ENCODE measurements at places on chromosomes 7 and 10.

- no peak for DNase-seq
These were observed 45.5 kb upstream of the LAMB1 start for GRCh38 chr7:108048422-108048821.

DNA sequence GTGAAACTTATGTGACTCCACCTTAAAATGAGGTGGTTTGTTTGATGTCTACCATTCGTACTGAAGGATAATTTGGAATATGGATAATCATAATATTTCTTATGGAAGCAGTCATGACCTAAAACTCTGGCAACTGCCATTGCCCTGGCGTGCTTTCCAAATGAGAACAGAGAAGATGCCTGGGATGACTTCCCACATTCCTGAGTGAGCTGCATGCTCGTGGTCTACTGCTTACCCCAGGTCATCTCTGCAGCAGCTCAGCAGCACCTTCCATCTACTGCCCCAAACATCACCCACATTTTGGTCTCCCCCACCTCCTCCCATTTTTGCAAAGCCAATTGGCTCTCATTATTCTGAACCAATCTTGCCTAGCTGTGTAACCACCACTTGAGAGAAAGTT, 40.1 kb downstream of the LYZL1 start:
- no peak for DNase-seq

DNA sequence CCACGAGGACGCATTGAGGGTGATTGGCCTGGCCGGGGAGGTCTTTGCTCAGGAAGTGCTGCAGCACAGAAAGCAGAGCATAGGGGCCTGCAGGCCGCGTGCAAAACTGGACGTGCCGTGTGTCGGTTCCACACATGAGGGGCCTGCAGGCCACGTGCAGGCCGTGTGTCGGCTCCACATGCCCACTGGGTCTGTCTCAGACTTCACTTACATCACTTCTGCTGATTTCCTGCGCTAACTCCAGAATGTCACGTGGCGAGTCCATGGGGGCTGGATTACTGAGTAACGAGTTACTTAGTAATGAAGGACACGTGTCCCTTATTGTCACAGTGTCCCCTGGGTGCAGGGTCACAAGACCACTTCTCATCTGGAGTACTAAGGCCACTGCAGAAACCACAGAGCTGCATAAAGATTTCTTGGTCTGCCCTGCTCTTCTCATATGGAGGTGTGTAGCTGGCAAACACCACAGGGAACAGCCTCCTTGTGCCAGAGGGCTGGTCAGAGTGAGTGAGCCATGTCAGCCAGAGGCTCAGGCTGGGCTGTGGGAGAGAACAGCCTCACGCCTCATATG, 60.8 kb downstream of the GDI2 start:
- DNase-seq: no peak

DNA sequence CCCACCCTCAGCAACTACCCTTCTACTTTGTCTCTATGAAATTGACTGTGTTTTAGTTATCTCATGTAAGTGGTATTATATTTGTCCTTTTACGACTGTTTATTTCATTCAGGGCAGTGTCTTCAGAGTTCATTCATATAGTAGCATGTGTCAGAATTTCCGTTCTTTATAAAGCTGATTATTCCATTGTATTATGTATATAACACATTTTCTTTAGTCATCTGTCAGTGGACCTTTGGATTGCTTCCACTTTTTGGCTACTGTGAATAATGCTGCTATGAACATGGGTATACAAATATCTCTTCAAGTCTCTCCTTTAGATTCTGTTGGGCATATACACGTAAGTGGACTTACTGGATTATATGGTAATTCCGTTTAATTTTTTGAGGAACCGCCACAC, 14.5 kb downstream of the SLF2 start:
- no peak for DNase-seq

DNA sequence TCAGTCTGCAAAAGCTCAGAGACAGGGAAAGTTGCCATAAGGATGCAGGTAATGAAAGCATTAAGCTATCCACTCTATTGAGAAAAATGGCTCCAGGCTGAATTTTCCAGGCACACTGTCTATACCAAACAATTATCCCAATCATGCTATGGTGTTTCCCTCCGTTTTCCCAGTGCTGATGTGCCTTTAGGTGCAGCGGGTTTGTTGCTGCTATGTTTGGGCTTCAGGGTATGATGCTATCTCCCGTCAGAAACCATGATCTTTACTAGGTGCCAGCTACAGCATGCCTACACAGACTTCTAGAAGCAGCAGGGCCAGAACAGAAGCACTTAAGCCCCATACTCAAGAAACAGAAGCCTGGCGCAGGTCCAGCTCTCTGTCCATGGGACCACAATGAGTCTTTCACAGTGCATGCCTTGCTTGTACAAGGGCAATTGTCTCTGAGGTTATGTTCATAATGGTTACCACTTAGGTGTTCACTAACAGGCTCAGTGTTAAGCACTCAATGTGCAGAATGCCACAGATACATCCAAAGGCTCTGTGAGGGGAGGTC, 19.4 kb downstream of the STEAP1B start:
- DNase-seq: no peak

DNA sequence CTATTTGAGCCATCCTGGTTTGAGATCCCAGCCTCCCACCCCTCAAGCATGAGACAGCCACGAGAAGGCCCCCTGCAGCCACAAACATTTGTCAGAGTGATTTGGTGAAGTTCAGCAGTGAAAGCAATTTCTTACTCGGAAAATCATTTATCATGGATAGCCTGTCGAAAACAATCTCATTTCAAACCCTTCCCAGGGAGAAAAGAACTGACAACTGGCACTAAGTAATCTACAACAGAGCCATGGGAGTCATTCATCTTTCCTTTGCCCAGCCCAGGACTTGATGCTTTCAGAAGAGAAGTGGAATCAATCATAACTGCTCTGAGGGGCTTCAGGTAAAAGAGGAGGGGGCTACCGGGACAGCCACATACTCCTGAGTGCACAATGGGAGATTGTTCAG, 411.2 kb downstream of the KCNMA1 start:
- DNase-seq: no peak

DNA sequence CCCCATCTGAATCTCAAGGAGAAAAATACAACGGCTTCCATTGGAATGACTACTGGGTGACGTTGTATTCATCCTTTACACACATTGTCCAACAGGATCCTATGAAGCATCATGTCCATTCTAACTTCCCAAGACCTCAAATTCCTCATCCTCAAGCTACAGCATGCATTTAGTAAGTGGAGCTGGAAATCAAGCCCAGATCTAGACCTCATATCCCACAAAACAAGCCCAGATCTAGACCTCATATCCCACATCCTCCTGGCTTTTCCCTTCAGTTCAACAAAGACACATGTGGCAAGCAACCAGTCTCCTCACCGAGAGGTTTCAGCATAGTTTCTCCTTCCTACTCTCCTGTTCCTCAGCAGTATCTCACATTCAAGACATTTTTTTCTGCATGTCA, 12.2 kb downstream of the IGF2BP3 start:
- DNase-seq: no peak

- DNase-seq: no peak
These were observed 12.6 kb downstream of the FAM200A start for GRCh38 chr7:99539213-99539811.

GRCh38 chr10:21020545-21020944, 123.4 kb upstream of the NEBL start:
- no peak for DNase-seq

DNA sequence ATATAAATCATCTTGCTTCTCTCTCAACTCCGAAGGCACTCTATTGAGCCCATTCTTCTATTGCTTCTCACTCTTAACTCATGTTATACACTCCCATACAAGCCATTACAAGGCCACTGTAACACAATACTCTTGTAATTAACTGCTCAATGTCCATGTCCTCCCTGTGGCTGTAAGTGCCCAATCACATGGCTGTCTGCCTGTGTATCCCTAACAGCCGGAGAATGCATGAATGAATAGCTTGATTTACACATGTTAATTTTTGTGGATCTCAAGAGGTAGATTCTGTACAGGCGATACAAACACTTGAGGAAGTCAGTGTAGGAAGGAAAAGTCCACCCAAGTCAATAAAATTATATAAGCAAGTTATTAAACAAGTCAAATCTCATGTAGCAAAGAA, 215.6 kb downstream of the DOCK4 start:
- DNase-seq: no peak

GRCh38 chr7:77653572-77653971, 42.7 kb upstream of the RSBN1L start:
- DNase-seq: no peak

- no peak for DNase-seq
These were observed 54.7 kb upstream of the NPTX2 start for GRCh38 chr7:98562381-98562823.

DNA sequence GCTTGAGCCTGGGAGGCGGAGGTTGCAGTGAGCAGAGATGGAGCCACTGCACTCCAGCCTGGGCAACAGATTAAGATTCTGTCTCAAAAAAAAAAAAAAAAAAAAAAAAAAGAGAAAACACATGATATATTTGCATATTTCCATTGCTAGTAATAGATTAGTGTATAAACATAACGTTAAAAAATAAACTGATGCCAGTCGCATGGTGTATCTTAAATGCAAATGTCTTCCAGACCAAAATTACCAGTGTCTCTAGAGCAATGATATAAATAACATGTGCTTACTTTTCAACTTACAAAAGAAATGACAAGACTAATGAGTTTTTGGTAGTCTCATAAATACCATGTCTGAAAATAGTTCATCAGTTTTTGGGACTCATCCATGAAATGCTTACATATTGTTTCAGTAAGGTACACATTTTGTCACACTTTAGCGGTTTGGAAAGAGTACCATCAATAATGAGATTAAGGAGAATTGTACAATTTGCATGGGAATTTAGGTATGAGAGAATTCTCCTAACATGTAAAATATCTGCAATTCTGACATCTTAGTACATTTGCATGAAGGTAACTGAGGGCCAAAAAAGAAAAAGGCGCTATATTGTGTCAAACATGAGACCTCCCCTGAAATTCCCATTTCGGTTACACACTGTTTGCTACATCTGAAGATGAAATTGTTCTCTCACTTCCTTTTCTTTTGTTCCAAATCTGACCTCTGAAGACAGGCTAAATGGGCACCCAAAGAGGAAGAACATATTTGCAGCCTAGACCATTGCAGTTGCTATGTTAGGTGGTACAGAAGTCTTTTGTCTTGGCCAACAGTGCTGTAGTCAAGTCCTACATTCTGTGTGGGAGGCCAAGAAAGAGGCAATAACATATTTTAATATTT, 51.5 kb upstream of the PIP4K2A start:
- DNase-seq: no peak

GRCh38 chr10:129912166-129912917, 51.7 kb downstream of the EBF3 start:
- DNase-seq: no peak

- DNase-seq: no peak
These were observed 13.7 kb downstream of the DOCK4 start for GRCh38 chr7:112192236-112193154.

- no peak for DNase-seq
These were observed 28.0 kb upstream of the COBL start for GRCh38 chr7:51344406-51345138.

GRCh38 chr10:103660364-103661197, 167.1 kb downstream of the NEURL1 start:
- no peak for DNase-seq

DNA sequence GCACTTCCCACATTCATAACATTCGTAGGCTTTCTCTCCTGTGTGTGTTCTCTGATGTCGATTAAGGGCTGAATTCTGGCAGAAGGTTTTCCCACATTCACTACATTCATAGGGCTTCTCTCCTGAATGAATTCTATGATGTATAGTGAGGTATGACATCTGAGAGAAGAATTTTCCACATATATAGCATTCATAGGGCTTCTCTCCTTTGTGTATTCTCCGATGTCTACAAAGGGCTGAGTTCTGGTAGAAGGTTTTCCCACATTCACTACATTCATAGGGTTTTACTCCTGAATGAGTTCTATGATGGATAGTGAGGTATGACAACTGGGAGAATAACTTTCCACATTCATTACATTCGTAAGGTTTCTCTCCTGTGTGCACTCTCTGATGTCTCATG, 15.6 kb downstream of the ZNF12 start:
- DNase-seq: no peak

All from activated gamma-delta T cell treated with anti-CD3 and anti-CD28 coated beads, Interleukin-2, amount 50 U/mL, for 16 hours (primary cell).